ENCODE measurements at places on chromosomes 7 and 10.

DNA sequence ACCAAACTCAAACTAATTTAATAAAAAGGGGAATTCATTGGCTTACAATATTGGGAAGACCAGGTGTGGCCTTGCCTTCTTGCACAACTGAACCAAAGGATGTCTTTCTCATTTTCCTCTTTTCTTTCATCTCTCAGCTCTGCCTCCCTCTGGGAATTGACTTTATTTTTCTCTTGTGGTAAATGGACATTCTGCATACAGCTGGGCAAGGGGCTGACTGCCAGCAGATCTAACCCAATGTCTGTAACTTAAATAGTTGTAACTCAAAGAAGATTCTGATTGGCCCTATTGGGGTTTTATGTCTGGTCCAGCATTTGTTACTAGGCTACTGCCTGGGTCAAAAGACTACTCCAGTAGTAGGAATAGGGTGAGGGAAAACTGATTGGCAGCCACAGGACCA is 15.3 kb downstream of the PTTG1IP2 start:
- DNase-seq: no peak

DNA sequence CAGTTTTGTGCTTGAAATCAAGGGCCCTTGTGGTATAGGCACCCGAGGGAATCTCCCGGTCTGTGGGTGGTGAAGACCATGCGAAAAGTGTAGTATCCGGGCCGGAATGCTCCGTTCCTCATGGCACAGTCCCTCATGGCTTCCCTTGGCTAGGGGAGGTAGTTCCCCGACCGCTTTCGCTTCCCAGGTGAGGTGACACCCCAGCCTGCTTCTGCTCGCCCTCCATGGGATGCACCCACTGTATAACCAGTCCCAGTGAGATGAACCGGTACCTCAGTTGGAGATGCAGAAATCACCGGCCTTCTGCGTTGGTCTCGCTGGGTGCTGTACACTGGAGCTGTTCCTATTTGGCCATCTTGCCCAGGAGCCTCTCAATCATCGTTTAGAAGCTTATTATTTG is 195.7 kb upstream of the POT1 start:
- no peak for DNase-seq

GRCh38 chr7:67654642-67655041 is 658.0 kb downstream of the TYW1 start:
- no peak for DNase-seq

DNA sequence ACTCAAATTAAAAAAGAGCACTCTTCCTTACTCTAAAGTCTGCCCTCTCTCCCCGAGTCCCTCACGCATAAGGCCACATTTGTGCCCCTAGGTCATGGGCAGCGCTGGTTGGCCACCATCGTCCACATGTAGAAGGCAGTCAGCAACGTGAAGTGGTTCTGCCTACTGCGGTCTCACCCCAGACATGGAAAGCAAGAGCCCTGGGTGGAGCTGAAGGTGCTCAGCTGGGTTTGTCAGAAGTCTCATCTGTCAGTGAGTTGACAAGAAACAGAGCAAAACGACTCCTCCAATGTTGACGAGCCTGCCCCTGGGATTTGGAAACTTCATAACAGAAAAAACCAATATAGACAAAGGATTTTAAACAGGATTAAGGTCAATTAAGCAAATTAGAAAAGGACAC is 192.3 kb upstream of the PRSS58 start:
- DNase-seq: no peak

DNA sequence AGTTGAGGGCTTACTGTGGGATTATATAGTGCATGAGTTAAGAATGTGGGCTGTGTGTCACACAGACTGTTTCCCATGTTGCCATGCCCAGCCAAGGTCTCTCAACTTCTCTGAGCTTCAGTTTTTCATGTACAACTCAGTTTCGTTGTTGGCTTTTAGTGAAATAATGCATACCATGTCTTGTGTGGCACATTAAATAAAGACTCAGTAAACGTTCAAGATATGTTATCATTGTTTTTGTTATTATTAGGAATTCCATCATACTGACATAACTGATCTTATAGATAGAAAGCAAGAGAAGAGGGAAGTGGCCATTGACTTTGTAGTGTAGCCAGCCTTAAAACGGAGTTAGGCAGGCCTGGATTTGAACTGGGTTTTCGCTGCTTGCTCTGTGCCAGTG is 2.9 kb downstream of the CDK14 start:
- DNase-seq: no peak

GRCh38 chr7:25481891-25482290 is 253.6 kb upstream of the NPVF start:
- DNase-seq: no peak

- peak; percentile 53 for DNase-seq
These were observed at the start of gene UPP1 for GRCh38 chr7:48089046-48090003. Gene UPP1 (plus strand): TSS chr7:48089265. CDS start chr7:48094784, 5,519 bp downstream.

- DNase-seq: no peak
These were observed 121.9 kb downstream of the RAB11FIP2 start for GRCh38 chr10:117924820-117925219.

- DNase-seq: no peak
These were observed 54.4 kb downstream of the ZNF503 start for GRCh38 chr10:75347186-75347585.

GRCh38 chr7:28041508-28042314 is 138.9 kb downstream of the JAZF1 start:
- peak; percentile 17 for DNase-seq

- DNase-seq: no peak
These were observed 204.0 kb downstream of the AHR start for GRCh38 chr7:17502213-17503060.

GRCh38 chr7:94056796-94057207 is 52.6 kb upstream of the BET1 start:
- DNase-seq: peak; percentile 19

DNA sequence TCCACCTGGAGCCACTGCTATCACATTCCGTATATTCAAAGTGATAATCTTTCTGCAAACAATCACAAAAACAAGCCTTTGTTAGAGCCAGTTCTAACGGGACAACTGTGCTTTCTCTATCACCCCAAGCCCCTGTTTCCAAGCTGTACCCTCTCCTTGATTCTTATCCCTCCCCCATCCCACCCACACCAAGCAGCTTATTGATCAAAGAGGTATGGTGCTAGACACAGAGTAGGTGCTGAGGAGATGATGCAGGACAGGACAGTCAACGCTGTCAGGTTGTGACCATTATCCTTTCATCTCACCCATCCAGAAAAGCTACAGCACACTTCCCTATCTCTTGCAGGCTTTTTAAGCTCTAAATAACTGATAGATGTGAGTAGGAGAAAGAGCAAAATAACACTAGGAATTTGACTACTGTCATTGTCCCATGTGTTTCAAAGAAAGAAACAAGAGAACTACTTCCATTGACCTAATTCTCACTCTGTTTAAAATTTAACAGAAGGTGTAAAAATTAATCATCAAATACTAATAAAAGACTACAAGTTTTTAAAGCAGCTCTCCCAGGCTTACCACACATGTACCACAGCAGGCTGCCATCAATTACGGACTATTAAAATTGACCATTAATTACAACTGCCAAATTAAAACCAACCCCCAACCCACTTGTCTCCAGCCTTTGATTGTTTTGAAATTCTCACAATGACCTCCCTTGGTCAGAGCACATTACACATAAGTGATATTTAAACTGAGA is 94.3 kb downstream of the ELAPOR2 start:
- DNase-seq: no peak

DNA sequence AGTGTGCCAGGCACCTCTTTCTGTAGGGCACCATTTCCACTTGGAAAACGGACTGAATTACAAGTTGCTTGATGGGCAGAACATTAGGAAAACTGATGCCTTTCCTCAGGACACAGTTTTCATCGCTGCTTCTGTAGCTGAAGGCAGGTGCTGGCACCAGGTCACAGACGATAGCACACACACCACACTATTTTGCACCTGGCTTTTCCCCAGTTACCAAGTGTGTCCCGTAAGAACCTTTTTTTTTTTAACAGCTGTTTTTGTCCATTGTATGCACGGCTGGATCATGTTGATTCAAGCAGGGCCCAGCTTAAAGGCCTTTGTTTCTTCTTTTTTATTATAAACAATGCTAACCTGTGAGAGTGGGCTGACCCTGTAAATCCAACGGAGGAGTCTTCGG is 1.3 kb upstream of the GET4 start:
- DNase-seq: no peak

DNA sequence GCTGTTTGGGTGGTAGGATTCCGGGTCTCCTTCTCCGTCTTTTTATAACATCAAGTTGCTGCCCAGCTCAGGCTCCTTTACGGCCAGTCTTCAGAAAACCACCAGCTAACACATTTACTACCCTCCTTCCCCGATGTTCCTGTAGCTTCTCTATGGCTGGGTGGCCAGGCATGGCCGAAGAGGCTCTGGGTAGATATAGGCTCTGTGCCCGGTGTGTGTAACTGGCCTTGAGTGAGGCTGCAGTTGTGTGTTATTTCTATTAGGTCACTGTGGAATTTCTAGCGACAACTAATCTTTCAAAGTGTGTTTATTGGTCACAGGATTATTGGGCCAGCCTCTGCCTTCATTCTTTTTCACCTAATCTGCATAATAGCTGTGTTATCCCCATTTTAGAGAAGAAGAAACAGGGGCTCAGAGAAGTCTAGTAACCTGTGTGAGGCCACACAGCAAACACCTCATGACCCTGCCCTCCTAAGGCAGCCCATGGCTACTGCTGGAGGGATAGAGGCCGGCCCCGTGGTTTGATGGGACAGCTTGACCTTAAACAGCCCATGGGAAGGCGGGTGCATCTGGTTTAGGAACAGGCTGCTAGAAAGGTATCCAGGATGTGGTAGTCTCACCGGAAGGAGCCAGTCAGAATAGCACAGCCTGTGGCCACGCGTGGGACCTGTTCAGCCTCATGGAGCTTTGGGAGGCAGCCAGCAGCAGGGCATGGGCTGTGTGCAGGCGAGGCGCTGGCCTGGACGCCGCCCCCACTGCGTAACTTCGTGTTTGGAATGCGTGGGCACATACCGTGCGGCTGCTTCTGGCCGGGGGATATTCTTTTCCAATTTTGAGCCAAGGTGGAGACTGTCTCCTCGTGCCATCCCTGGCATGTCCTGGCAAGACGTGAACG is 29.7 kb downstream of the HTRA1 start:
- DNase-seq: no peak

GRCh38 chr7:55641273-55641691 is 69.0 kb upstream of the VOPP1 start:
- peak; percentile 88 for DNase-seq

DNA sequence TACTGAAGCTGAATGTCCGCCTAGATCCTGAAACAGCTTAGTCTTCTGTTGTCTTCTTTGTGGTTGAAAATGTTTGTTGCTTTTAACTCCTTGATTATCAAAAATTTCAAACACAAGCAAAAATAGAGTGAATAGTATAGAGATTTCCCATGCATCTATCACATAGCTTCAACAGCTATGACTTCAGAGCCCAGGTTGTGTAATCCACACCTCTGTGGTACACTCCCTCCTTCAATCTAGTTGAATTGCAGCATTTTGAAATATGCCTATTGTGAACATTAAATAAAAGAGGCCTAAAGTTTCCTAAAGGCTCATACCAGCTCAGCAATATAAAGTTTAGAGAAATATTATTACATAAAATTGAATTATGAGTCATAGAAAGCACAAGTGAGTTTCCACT is 204.7 kb upstream of the HDAC9 start:
- no peak for DNase-seq

DNA sequence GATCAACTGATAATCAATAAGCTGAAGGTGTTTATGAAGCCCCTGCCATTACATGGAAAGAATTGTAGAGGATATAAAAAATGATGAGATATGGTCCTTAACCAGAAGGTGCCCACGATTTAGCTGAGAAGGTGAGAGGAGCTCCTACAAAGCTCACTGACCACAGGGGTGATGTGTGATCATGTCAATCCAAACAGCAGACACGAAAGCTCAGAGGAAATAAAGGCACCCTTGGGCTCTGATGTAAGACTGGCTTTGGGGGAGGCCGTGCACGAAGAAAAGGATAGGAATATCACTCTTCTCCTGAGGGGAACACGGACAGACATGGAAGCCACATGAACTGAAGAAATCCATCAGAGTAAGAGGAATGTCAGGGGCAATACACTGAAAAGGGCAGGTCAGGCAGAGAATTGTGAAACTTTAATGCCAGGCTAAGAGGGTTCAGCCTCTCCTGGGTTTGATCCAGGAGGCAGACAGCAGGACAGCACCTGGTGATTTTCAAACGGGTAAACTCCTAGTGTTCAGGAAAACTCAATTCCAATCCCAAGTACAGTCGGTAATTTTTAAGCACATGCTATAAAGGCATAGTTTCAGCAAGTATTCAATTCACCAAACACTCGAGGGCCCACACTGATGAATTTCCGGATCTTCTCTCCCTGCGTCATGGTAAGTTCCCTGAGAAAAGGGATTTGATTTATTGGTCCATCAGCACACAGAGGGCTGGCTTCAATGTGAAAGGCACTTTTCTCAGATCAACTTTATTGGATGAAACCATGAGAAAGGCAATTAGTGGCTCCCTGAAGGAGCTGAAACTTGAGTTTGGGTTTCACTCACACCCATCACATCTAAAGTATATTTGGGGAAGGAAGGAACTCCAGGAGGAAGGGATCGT is 163.8 kb downstream of the PRPF18 start:
- no peak for DNase-seq

DNA sequence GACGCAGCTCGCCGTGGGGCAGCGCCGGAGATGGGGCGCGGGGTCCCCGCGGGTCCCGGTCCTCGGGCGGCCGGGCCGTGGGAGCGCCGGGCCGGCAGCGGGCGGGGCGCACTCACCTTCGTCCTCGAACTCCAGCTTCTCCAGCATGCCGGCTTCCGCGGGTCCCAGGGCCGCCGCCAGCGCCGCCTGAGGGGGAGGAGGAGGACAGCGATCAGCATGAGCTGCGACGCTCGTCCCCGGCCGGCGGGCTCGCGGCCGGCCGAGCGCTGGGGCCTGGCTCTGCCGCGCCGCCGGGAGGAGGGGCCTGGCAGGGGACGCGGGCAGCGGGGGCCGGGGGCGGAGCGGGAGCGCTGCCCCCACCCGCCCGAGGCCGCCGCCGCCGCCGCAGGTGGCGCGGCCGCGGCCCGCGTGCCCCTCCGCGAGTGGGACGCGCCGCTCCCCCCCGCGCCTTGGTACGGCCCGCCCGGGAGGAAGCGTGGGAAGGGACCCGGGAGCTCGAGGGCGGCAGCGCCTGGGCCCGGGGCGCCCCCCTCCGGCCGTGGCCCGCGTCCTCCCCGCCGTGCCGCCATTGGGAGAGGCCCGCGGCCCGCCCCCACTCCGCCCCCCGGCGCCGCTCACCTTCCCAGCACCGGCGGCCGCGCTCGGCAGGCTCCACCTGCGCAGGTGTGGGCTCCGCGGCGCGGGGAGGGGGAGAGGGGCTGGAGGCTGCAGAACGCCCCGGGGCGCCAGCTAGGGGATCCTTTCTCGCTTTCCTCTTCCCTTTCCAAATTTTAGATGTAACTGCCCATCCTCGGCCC is 112.5 kb upstream of the RHEB start:
- DNase-seq: peak; percentile 80

DNA sequence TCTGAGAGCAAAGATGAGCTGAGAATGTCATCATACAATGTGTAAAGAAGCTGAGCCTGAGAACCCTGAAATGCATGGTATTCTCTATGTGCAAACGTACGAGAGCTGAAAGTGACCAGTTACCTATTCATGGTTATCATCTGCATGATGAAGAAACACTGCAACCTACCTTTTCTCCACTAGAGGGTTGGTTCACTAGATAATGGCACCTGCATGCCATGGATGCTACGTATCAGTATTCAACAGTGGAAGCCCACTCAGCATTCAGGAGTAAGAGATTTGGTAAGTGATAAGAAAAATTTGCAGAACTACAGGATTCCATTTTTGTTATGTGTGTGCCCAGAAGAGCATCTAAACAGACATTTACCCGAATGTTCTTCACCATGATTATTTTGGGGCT is 145.4 kb downstream of the PTPRN2 start:
- DNase-seq: no peak

Data from lung microvascular endothelial cell (primary cell).